ENCODE measurements at places on chromosomes 7 and 10. TPM values are rescaled to one million over a fixed set of nuclear protein-coding genes. Genes with fewer than 3 reads are reported as not detected.

- no peak for DNase-seq
Observed at GRCh38 chr10:112519133-112519761, 72.2 kb downstream of the VTI1A start.

DNA sequence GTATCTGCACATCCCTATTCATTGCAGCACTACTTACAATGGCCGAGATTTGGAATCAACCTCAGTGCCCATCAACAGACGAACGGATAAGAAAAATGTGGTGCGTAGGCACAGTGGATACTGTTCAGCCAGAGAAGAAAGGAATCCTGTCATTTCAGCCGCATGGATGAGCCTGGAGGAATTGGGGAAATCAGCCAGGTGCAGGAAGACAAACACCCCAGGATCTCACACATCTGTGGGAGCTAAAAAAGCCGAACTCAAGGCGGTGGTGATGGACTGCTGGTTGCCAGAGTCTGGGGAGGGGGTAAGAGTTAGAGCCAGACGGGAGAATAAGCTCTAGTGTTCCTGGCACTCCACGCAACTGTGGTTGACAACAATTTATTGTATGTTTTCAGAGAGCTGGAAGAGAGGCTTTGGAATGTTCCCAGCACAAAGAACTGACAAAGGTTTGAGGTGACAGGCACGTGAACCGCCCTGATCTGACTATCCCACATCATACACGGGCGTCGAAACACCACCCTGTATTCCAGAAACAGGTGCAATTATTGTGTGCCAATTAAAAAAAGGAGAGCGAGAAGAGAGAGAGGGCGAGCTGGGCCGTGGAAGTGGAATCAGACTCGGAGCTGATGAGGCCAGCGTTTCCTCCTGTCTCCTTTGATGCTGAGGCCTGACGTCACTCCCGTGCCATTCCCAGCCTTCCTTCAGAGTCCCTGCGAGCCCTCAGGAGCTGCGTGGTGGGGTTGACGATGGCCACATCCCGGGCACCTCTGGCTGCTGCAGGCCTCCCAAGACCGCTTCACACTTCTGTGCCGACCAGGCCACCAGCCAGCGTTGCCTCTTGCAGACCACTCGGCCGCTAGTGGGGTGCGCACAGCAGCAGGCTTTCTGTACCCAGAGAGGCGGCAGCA is 189.5 kb downstream of the DNAJB6 start:
- DNase-seq, result no peak

DNA sequence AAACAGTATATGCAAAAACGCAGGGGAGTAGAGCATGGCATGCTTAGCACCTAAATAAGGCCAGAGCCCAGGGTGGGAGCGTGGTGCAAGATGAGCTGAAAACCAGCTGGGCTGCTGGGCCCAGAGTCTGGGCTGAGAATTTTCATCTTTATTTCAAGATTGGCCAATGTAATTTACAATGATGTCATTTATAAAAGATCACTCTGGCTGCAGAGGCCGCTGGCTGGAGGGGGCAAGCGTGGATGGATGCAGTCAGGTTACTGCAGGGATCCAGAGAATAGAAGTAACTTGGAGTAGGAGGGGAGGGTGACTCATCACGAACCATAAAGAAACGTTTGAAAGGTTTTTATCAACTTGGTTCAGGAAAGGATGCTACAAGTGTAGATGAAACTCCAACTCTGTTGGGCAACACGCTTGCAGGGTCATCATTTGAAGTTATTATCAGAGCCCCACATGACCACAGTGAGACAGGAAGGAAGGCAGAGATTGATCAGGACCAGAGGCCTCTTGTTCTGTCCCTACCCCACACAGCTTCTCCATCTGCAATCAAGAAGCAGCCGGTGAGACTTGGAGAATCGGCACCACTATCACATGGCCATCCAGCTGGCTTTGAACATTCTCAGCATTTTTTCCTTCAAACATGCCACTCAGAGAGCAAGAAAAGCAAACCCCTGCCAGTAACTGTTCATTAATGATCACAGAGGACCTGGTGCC is 49.2 kb downstream of the ODAD2 start:
- DNase-seq, result no peak

- no peak for DNase-seq
Observed at GRCh38 chr10:43843321-43844101, 194.8 kb upstream of the ZNF32 start.

- no peak for DNase-seq
Observed at GRCh38 chr10:43012578-43012977, 64.3 kb upstream of the RET start.

GRCh38 chr10:73110345-73110849 is at the start of gene NUDT13:
NUDT13 (plus strand) TSS chr10:73110455; CDS start chr10:73114366, 3,911 bp downstream.
- no peak for DNase-seq

DNA sequence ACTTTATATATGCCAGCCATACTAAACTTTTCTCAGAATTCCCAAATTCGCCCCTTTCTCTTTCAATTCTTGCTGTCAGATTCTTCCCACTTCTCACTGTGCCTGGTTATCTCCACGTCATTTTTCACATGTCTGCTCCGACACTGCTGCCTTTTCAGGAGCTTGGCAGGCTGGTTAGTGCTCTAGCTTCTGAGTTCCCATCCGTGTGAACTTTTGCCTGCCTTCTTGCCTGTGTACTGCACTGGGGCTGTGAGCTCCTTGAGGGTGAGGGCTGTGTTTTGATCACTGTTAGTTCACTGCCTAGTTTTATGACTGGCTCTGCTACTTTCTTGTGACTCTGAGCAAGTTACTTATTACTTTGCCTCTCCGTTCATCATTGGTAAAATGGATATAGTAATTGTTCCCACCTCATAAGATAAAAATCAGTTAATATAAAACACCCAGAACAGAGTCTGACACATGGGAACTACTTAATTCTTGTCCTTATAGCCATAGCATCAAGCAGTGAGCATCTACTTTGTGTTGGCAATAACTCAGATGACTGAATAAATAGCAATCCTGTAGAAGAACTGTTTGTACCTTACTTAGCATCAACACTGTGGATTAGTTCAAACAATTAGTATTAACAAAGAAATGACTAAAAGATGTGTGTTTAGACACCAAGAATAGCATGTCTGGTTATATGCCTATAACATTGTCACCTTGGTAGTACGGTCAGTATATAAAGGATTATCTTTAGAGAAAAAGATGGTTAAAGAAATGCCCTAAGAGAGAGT is 5.5 kb downstream of the GSTO1 start:
- no peak for DNase-seq

DNA sequence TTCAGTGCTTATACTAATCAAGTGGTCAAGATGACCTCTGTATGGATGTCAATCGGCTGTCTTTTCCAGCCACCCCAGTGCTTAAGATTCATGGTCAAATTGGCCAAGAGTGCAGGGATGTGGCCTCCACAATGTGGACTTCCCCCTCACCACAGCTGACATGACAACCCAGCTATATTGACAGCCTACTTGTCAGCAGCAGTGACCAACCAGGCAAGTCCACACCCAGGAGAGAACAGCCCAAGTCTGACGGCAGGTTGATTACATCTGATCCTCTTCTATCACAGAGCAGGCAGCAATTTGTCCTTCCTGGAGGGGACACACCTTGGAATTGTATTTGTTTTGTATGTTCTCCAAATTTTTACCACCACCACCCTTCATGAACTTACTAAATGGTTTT is 8.2 kb upstream of the ERVW-1 start:
- DNase-seq, result no peak

GRCh38 chr7:6477318-6477660 is 29.5 kb upstream of the DAGLB start:
- no peak for DNase-seq

DNA sequence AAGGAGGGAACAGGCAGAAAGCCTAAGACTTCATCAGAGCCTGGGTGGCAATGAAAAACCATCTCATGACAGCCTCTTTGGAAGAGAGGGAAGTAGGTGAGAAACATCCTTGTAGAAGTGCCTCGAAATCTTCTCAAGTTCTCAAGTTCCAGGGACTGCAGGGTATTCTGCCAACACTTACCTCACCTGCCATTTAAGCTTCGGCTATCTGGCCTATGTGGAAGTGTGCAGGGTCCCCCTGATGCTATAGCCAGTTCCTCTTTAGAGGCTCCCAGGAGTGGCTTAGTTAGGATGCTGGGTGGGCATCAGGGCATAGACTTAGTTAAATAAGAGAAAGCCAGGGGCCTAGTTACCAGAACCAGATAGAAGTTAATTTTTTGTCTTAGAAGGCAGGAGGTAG is 27.0 kb downstream of the ABCC2 start:
- no peak for DNase-seq

- no peak for DNase-seq
Observed at GRCh38 chr7:68006619-68007018, 1010.0 kb downstream of the TYW1 start.

DNA sequence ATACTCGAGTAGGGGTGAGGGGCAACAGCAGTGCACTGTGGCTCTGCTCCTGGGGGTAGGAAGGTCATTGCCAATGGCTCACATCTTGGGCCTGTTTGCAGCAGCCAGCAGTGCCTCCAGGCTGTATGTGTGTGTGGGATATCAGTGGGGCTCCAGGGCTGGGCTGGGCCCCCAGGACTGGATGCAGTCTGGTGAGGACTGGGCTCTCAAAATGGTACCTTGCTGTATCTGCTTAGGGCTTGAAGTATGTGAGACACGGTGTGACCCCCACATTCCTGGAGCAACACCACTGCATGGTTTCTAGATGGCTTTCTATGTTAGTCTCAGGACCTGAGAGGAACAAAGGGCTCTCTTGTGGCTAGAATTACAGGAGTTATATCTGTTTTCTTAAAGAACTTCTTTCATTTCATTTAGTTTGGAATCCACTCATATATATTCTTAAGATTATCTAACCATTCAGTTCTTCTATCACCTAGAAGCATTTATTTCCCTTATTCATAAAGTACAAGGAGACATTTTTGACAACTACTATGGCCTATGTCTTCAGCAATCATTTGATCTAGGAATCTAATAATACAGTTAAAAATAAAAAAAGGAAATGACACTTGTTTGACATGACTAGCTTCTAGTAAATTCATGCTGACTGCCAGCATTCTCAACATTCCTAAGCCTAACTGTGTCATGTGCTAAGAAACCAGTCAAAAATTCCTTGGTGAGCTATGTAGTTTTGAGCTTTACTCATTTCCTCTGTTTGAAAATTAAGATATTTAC is 443.2 kb upstream of the SEMA3A start:
- DNase-seq, result no peak

DNA sequence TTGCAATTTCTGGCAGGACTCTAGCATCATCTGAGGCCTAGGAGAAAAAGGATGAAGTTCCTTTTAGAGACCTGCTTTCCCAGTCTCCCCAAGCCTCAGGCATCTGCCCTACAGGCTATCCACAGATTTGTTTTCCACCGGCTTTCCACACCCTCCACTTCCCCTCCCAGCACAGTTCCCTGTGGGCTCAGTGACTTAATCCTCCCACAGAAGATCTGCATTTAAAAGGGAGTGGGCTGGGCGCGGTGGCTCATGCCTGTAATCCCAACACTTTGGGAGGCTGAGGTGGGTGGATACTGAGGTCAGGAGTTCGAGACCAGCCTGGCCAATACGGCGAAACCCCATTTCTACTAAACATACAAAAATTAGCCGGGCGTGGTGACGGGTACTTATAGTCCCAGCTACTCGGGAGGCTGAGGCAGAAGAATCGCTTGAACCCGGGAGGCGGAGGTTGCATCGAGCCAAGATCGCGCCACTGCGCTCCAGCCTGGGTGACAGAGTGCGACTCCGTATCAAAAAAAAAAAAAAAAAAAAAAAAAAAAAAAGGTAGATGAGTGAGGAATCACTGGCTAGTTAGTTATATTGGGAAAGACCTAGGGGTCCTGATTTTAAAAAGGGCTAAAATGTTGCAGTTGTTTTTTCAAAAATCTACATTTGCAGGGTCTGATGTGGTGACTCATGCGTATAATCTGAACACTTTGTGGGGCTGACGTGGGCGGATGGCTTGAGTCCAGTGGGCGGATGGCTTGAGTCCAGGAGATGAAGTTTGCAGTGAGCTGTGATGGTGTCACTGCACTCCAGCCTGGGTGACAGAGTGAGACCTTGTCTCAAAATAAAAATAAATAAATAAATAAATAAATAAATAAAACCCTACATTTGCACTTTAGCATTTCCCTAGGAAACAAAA is 119.5 kb downstream of the BAMBI start:
- no peak for DNase-seq

DNA sequence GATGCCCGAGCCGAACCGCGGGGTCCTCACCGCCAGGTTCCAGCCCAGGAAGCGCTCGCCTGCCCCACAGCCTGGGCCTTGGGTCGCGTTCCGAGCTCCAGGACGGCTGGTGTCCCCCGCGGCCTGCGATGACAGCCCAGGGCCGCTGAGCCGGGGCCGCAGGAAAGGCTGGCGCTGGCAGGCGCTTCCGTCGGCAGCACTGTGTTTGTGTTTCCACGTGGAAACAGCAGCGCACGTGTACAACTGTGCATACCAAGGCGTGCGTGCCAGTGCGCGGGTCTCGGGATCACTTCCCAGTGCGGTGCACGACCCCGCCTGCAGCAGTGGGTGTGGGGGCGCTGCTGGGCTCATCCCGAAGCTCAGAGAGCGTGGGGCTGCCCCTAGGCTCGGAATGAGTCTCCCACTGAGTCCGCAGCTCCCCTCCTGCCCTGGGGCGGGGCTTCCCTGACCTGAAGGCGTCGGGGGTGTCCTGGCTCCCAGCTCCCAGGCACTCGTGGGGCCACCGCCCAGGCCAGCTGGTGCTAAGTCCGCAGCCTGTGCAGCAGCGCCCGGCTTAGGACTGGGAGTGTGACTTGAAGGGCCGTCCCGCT is 17.2 kb downstream of the AP5Z1 start:
- DNase-seq, result no peak

GRCh38 chr10:95297402-95297801 is 6.6 kb upstream of the PDLIM1 start:
- DNase-seq, result no peak

DNA sequence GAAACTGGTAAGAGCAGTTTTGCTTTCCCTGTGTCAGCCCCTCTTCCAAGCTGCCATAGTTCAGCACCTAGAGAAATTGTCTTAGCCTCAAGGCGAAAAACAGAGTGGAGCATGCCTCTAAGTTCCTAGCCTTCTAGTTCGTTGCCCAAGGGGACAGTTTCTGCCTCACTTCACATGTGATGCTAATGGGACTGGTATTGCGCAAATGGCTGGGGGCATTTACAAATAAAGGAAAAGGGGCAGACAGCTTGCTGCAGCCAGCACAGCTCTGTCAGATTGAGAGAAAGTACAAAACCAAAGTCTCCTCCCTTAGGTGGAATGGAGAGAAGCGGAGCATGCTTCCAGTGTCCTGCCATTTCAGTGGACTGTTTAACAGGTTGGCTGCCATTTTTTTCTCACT is 567.7 kb downstream of the ETV1 start:
- DNase-seq, result no peak

The METTL27 gene
- not detected for total RNA-seq

The SPACDR gene
- total RNA-seq, result 1.00 TPM

The CCDC172 gene
- not detected for total RNA-seq

The IL15RA gene
- 33.5 TPM for total RNA-seq

The MPP7 gene
- total RNA-seq, result 7.9 TPM

The FAM241B gene
- total RNA-seq, result 10.8 TPM

The MUC12 gene
- 0.35 TPM for total RNA-seq

The MTPN gene
- total RNA-seq, result 147 TPM

The GPNMB gene
- 9.4 TPM for total RNA-seq

The SNX8 gene
- total RNA-seq, result 42.3 TPM
